ENCODE measurements at places on chromosomes 11 and 22.
A peak's percentile ranks its signal among the peaks of the same experiment; 100 is the strongest.

GRCh38 chr11:83862033-83862432 lies 575.9 kb upstream of the CCDC90B start:
- no peak for DNase-seq

DNA sequence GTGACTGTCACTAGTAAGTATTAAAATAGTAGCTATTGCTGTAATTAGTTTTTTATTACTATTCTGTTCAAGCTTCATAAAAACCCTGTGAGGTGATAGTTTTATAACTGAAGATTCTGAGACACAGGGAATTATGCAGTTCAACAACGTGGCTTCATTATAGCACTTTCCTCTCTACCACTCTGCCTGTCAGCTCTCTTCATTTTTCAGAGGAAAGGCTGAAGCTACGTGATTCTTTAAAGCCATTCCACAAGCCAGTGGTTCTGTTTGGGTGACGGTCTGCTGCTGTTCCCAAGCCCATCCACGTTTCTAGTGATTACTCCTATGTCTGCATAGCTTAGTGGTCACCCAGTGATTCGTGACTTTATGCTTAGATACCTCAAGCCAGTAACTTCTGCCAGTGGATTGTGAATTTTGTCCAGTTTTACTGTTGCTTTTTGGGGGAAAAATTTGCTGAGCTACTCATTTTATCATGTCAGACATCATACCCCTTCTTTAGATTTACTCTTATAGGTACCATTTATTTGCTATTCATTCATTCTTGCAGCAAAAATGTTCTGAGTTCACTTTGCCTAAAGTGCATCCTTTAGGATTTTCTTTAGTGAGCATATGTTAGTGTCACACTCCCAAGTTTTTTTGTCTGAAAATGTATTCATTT lies 59.8 kb downstream of the UVRAG start:
- no peak for DNase-seq

GRCh38 chr11:46916286-46917108 lies 1.9 kb downstream of the LRP4 start:
- no peak for DNase-seq

DNA sequence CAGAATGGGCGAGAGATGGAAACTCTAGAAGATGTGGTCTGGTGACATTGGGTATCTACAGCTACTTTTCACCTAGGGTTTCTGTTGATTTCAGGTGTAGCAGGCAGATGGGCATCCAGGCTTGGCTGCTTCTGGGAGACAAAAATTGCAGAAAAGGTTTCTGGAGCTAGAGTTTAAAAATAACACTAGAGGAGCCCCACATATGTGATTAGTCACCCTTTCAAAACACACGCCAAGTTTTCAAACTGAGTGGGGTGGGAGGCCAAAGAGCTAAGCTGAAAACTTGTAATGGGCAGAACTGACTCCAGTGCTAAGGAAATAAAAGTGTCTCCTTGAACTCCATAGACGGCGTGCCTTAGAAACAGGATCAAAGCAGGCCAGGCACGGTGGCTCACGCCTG lies 80.8 kb downstream of the GRK3 start:
- no peak for DNase-seq

- DNase-seq, result no peak
These were observed 49.3 kb downstream of the TIMP3 start for GRCh38 chr22:32850591-32851517.

- no peak for DNase-seq
These were observed 9.9 kb downstream of the RDX start for GRCh38 chr11:110286298-110287040.

- no peak for DNase-seq
These were observed 48.4 kb upstream of the HSD17B12 start for GRCh38 chr11:43632181-43632580.

- no peak for DNase-seq
These were observed 104.1 kb downstream of the TBC1D22A start for GRCh38 chr22:46866591-46866990.

DNA sequence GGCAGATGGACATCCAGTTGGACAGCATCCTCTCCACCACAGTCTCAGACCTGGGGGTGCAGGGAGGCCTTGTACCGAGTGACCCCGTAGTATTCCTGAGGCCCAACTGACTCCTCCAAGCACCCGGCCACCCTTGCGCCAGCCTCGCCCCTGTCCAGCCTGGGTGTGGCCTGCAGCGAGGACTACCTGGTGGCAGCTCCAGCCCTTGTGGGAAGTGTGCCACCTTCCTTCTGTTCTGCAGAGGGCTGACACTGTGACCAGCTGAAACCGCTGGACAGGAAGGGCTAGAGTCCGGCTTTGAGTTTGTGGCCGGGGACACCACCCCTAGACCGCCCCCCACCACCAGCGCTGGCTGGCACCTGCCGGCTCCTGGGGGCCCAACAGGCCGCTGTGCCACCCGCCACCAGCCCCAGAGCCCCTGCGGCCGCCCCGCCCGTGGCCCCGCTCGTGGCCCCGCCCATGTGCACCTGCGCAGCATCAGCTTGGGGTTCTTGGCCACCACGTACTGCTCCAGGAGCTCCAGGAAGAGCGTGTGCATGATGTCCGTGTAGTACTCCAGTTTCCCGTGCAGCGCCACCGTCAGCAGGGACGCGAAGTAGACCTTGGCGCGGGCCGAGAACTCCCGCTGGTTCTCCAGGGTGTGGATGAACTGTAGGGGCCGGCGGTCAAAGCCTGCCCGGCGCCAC lies 10.0 kb upstream of the MAPK11 start:
- no peak for DNase-seq

GRCh38 chr22:46135611-46136485 lies 14.5 kb upstream of the PPARA start:
- no peak for DNase-seq

DNA sequence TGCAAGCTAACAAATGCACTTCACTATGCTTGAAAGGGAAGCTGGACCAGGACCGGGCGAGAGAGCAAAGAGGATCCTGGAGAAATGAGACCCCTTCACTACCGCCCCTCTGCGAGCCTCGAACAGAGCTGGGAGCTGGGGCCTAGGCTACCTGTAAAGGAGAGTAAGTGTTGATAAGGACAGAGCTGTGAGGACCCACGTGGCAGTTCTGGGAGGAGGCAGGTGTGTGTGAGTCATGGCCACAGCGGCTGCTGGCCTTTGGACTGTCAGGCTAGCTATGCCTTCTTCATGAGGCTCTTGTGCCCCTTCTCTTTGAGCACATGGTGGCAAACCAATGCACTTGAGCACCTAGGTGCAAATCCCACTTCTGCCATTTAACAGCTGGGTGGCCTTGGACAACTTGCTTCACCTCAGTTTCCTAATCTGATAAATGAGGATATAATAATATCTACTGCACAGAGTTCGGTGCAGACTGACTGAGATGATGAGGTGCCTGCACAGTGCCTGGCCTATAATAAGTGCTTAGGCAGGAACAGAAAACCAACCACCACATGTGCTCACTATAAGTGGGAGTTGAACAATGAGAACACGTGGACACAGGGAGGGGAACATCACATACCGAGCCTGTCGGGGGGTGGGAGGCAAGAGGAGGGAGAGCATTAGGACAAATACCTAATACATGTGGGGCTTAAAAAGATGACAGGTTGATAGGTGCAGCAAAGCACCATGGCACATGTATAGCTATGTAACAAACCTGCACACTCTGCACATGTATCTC lies 35.3 kb upstream of the KCNJ11 start:
- DNase-seq, result no peak

GRCh38 chr22:47051441-47052071 lies 289.1 kb downstream of the TBC1D22A start:
- no peak for DNase-seq

GRCh38 chr11:35943713-35944502 lies at the start of gene LDLRAD3:
Gene LDLRAD3, plus strand, starts transcription at chr11:35944062. Its CDS starts 37 bp downstream, at chr11:35944099.
- DNase-seq, result peak; percentile 16
